ENCODE measurements at places on chromosomes 6 and 20. TPM values are rescaled to one million over a fixed set of nuclear protein-coding genes. Genes with fewer than 3 reads are reported as not detected.

The ZSCAN16 gene
- total RNA-seq, result 7.5 TPM

The DPPA5 gene
- total RNA-seq, result not detected

The MAP3K7 gene
- 29.1 TPM for total RNA-seq

The SRMS gene
- not detected for total RNA-seq

The DSP gene
- total RNA-seq, result 0.12 TPM

GRCh38 chr6:152301021-152301764 lies 336.0 kb downstream of the SYNE1 start:
- no peak for DNase-seq

- DNase-seq, result no peak
Measured at GRCh38 chr6:20092071-20092566, 120.2 kb downstream of the MBOAT1 start.

DNA sequence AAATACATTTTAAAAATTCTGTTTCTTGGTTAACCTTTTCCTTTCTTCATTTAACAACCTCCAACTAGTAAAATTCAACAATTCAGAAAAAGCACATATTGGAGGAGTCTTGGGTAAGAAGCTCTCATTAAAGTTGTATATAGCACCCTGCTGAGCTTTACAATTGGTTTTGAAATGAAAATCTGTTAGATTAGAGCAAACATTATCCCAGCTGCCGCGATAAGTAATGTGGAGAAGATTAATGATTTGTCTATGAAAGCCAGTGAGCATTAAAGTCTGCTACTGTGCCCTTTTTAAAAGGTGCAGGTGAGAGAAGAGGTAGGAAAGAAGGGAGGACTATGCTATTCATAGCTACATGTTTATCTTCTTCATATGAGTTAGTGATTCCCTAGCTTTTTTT lies 201.5 kb downstream of the ZFAND3 start:
- DNase-seq, result no peak

DNA sequence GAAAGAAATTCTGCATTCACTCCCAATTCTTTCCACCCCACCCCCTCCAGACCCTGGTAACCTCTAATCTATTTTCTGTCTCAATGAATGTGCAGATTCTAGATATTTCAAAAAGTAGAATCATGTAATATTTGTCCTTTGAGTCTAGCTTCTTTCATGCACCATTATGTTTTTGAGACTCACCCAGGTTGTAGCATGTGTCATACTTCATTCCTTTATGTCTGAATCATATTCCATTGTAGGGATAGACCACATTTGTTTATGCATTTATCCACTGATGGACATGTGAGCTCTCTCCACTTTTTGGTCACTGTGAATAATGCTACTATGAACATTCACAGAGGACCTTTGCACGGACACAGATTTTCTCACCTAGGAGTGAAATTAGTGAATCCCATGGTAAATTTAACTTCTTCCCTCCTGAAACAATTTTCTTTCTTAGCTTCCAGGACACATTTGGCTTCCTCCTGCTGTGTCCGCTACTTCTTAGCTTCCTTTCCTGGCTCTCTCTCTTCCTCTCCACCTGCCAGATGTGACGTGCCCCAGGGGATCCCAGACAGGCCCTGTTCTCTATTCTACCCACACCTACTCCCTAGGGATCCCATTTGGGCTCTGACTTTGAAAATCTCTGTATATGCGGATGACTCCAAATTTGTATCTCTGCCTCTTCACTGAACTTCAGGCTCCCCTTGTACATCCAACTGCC lies 24.1 kb upstream of the ARFGEF2 start:
- no peak for DNase-seq

DNA sequence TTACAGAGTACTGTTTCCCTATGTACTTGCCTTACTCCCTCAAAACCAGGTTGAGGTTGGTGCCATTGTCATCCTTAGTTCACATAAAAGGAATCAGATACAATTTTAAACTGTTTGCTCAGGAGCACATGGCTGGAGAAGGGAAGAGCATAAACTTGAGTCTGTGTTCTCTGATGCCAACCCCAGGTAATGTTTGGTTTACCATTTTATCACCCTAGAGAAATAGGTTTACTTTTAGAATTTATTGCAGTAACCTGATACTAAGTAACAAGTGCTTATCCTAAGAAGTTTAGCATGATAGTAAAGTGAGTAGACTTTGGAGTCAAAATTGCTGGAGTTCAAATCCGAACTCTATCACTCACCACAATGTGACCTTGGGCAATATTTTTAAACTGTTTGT lies 86.3 kb downstream of the RFPL4B start:
- DNase-seq, result no peak

DNA sequence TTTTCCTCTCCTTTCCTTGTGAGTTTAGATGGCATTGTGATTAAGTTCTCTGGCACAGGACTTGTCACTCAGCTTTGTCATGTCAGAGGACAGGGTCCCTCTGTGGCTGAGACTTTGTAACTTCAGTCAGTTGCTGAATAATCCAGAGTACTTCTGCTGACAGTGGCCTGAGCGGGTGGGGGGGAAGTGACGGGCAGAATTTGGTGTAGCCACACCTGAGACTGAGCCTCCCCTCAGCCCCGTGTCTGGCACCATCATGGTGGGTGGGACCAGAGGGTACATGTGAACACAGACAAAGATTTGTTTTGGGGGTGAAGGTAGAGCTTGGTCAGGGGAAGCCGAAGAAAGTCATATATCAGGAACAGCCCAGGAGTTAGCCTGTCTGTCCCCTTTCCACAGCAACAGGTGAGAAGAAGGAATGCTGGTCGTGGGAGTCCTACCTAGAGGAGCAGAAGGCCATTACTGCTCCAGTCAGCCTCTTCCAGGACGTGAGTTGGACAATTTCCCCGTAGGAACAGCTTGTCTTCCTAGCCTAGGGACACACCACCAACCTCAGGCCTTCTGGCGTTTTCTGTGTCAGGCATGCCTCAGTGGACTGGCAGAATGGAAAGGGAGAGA lies 20.9 kb downstream of the L3MBTL1 start:
- no peak for DNase-seq

DNA sequence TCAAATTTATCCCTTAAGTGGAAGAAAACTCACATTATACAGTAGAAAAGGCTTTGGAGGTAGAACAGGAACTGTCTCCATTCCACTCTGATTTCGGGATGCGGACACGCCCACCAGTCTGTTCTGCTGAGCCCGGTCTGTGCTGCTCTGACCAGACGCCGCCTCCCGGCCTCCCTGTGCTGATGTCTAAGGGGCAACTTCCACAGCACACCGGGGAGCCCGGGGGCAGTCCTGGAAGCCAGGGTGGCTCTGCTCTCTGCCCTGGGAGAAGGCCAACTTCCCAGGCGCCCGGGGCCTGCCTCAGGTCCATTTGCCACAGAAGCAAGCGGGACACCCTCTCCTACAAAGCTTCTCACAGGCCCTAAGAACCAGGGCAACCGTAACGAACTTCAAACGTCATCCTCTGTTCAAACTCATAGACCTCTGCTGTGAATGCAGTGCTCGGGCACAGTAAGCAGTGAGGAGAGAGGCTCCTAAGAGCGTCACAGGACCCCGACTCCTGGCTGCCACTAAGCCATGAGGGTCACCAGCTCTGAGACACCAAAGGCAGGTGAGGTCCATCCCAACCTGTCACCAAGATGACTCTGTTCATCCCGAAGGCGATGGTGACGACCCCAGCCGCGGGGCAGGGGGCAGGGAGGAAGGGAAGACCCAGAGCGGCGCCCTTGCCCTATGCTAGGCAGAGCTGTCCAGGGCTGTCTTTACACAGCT lies 5.6 kb downstream of the TAF4 start:
- no peak for DNase-seq

DNA sequence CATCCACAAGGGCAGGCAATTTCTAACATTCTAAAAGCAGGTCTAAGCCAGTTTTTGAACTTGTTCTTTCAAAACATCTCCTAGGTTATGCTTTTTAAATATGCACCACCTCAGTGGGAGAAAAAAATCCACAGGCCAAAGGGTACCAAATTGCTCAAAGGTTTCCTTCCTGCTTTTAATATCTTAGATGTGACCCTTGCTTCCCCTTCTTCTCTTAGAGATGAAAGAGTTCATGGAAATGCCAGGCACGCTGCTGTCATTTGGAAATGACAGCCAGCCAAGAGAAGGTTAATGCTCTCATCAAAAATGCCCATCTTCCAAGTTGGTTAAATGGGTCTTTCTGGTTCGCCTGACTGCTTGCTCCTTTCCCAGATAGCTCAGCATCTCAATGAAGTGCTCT lies 497.1 kb downstream of the CD83 start:
- no peak for DNase-seq
